ENCODE measurements at places on chromosomes 5 and 9. TPM values are rescaled to one million over a fixed set of nuclear protein-coding genes. Genes with fewer than 3 reads are reported as not detected.

ENTPD8 gene
- total RNA-seq, result 0.13 TPM

FAM221B gene
- not detected for total RNA-seq

CNTNAP3B gene
- total RNA-seq, result 19.2 TPM

KIF24 gene
- 4.1 TPM for total RNA-seq

SLC6A19 gene
- total RNA-seq, result not detected

MEF2C gene
- total RNA-seq, result not detected

ARSB gene
- 11.9 TPM for total RNA-seq

EQTN gene
- total RNA-seq, result not detected

C5orf52 gene
- not detected for total RNA-seq

SLC4A9 gene
- total RNA-seq, result not detected

Measured in A549 treated with DMSO at 1 μM for 4 hours (cell line).